Suprapubic skin (tissue), 4 donors: ENCODE measurements at places on chromosomes 2 and 18. TPM values are rescaled to one million over a fixed set of nuclear protein-coding genes. Genes with fewer than 3 reads are reported as not detected.

The KIAA2012 gene
- total RNA-seq = not detected

The SULT1C2 gene
- not detected for total RNA-seq

The IL1B gene
- total RNA-seq = not detected

The STPG4 gene
- not detected for total RNA-seq

The SLC35G4 gene
- total RNA-seq = not detected

The RASGRP3 gene
- total RNA-seq = 4.1 TPM

The SLC14A1 gene
- total RNA-seq = 16.0 TPM

The TUBA3D gene
- total RNA-seq = not detected

The SULT6B1 gene
- total RNA-seq = not detected

The CMPK2 gene
- total RNA-seq = 1.0 TPM

The SAG gene
- not detected for total RNA-seq

The EVX2 gene
- total RNA-seq = not detected

The TRABD2A gene
- total RNA-seq = not detected

The CCDC85A gene
- 2.7 TPM for total RNA-seq

The SERPINB12 gene
- 88.4 TPM for total RNA-seq

The STARD7 gene
- 80.6 TPM for total RNA-seq

The CXCR1 gene
- not detected for total RNA-seq

The SRD5A2 gene
- total RNA-seq = not detected

The CYP27C1 gene
- total RNA-seq = 12.7 TPM

The MCFD2 gene
- total RNA-seq = 42.2 TPM

The TYMS gene
- total RNA-seq = 5.9 TPM

The GCKR gene
- total RNA-seq = 0.64 TPM

The C18orf54 gene
- total RNA-seq = 3.8 TPM

The MEX3C gene
- 38.5 TPM for total RNA-seq

The BOLL gene
- not detected for total RNA-seq

The SMIM21 gene
- not detected for total RNA-seq

The MC5R gene
- 0.26 TPM for total RNA-seq

The PJVK gene
- total RNA-seq = 2.4 TPM
